ENCODE measurements at places on chromosomes 5 and 9.

- DNase-seq = no peak
- peaks cover 11% of the 10 kb centered on the region for H3K4me1 ChIP-seq
Observed at GRCh38 chr5:39494107-39494510, 69.3 kb upstream of the DAB2 start.

DNA sequence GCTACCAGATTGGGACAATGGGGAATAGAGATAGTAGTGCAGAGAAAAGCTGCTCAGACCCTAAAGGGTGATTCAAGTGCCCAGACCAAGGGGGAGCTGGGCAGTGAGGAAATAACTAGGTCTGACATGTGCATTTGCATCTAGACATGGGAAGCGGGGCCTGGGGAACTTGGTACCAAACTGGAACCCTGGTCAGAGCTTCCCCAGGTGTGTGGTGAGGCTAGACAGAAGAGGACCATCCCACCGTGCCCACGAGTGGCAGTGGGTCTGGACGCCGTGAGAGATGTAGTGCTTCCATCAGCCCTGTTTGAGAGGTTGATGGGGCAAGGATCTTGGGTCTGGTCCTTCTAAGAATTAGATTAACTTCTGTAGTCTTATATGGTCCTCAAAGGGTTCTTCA is 7.6 kb downstream of the TMEM8B start:
- DNase-seq = no peak
- no peaks in the 10 kb centered on the region for H3K27me3 ChIP-seq
- no peak overlapping the region for H3K27ac ChIP-seq
- no peaks in the 10 kb centered on the region for H3K36me3 ChIP-seq
- H3K4me1 ChIP-seq = peaks cover 38% of the 10 kb centered on the region
- H3K4me3 ChIP-seq = no peak overlapping the region

DNA sequence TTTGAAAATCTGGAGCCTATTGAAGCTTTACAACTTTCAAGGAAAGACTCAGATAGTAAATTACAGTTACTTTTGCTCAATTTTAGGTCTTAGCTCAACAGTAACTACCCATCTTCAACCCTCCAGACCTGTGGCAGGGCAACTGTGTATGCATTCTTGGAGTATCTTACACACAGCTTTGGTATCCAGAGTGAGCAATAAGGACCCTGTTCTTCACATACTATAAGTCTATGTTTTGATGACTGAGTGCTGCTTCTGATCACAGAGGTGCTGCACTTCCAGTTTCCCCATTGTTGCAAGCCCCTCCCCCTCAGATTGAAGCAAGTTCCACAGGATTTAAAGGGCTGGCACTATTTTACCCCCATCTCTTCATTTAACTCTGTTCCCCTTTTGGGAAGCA is 737.4 kb upstream of the GRAMD2B start:
- H3K4me1 ChIP-seq = no peaks in the 10 kb centered on the region
- H3K4me3 ChIP-seq = no peak overlapping the region
- H3K27me3 ChIP-seq = no peaks in the 10 kb centered on the region
- H3K36me3 ChIP-seq = no peaks in the 10 kb centered on the region
- DNase-seq = no peak

DNA sequence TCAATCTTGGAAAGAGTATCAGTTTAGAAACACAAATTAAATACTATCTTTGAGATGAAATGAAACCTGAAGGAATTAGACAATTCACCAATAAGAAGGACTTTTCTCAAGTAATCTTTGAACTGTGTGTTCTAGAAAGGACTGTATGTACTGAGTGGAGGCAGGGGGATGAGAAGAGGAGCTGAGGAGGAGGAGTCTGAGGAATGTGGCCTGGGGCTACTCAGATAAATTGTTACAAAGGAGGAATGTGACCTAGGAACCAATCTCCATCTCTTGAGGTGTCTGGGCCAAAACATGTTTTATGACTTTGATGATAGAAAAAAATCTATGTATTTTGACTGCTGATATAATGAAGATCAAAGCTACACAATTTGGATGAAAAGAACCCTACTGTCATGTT is 124.3 kb upstream of the ANKRD55 start:
- peaks cover 34% of the 10 kb centered on the region for H3K4me1 ChIP-seq
- no peak overlapping the region for H3K27ac ChIP-seq
- no peaks in the 10 kb centered on the region for H3K36me3 ChIP-seq

GRCh38 chr5:84181093-84181492 is 203.6 kb downstream of the EDIL3 start:
- no peaks in the 10 kb centered on the region for H3K36me3 ChIP-seq
- no peak for DNase-seq
- H3K27ac ChIP-seq = no peak overlapping the region
- H3K27me3 ChIP-seq = no peaks in the 10 kb centered on the region
- no peaks in the 10 kb centered on the region for H3K4me1 ChIP-seq
- H3K4me3 ChIP-seq = no peak overlapping the region

DNA sequence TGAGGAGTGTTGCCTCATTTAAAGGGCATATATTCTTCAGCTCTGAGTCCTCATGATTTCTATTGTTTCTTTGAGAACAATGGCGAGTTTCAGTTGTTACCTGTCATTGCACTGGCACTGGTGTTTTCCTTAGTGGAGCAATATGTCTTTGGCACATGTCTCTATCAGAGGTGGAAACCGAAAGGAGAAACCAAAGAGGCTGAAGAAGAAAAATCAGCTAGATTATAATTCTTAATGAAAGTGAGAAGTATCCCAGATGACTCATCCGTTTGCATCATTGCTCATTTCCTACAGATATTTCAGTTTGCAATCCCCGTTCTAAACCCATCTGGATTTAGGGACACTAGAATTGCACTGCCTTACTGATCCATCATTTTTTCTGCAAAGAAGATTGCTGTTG is 324.6 kb downstream of the TMEM232 start:
- no peaks in the 10 kb centered on the region for H3K27me3 ChIP-seq
- H3K27ac ChIP-seq = no peak overlapping the region
- no peak for DNase-seq
- H3K4me3 ChIP-seq = no peak overlapping the region

GRCh38 chr5:179840766-179841165 is 17.9 kb downstream of the MRNIP start:
- DNase-seq = no peak
- H3K4me1 ChIP-seq = no peaks in the 10 kb centered on the region
- no peaks in the 10 kb centered on the region for H3K27me3 ChIP-seq
- H3K27ac ChIP-seq = no peak overlapping the region
- H3K4me3 ChIP-seq = no peak overlapping the region

DNA sequence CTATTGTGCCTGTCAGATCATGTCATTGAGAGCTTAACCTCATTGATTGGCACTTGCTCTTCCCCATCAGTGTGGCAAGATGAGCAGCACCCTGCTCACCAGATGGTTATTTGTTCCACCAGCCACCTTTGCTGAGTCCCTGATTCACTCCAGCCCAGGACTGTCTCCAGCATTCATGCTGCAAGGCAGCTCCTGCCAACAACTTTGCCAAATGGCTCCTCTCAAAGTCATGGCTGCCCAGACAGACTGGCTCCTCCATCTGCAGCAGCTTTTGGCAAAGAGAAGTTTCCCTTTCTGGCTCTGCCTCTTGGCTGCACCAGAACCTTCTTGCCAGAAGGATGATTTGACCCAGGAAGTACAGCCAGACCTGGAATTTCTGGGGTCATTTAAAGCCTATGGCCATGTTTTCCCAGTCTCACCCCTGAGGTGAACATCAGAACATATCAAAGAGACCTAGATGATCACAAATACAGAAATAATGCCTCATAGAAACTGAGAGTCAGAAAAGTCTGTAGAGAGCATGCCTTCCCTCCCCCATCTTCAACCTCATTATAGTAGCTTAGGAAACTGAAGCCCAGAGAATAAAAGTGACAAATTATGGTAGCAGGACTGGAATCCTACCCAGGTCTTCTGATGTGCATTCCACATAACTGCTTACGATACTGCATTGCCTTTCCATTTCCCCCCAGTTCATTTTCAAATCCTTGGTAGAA is 10.4 kb downstream of the PPP2R2B start:
- no peak for DNase-seq
- H3K4me3 ChIP-seq = no peak overlapping the region
- no peaks in the 10 kb centered on the region for H3K4me1 ChIP-seq
- H3K27ac ChIP-seq = no peak overlapping the region

DNA sequence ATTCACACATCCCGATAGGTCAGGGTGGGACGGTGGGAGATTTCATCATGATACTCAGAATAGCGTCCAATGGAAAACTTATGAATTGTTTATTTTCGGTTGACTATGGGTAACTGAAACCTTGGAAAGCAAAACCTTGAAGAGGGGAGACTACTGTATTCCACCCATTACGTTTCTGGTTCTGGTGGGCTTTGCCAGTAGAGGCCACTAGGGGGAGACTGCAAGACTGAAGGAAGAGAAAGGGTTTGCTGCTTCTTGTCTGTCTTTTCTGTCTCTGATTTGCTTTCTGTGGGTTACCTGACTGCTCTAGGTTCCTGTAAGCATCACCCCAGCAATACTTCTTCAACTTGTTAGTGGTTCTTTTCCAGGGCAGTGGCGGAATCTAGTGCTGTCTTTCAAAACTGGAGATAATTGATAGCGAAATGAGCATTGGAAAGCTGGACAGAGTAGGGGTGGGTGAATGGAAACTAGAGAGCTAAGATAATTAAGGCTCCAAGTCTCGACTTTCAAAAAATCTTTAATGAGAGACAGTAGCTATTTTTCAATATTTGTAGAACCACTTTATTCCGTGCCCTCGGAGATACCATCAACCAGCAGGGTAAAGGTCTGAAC is 27.0 kb downstream of the GRIN3A start:
- no peaks in the 10 kb centered on the region for H3K36me3 ChIP-seq
- H3K27ac ChIP-seq = no peak overlapping the region
- no peaks in the 10 kb centered on the region for H3K27me3 ChIP-seq
- H3K4me1 ChIP-seq = no peaks in the 10 kb centered on the region

DNA sequence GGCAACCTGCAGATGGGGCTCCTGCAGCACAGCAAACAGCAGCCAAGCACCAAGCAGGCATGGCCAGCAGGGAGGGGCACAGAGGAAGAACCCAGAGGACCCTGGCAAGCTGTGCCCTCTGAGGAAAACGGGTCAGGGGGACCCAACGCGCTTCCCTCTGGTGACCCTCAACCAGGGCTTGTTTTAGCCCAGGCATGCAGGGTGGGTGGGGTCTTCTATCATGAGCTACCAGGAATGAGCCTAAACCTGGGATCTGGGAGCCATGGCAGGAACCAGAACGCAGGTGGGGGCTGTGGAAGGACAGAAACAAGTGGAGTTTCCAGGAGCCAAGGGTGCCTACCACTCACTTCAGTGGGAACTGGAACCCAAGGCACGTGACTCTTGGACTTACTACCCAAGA is 20.9 kb downstream of the IPPK start:
- H3K36me3 ChIP-seq = peaks cover 56% of the 10 kb centered on the region
- no peak overlapping the region for H3K27ac ChIP-seq
- no peak overlapping the region for H3K4me3 ChIP-seq
- peaks cover 40% of the 10 kb centered on the region for H3K4me1 ChIP-seq
- DNase-seq = peak; percentile 62
- H3K27me3 ChIP-seq = no peaks in the 10 kb centered on the region

DNA sequence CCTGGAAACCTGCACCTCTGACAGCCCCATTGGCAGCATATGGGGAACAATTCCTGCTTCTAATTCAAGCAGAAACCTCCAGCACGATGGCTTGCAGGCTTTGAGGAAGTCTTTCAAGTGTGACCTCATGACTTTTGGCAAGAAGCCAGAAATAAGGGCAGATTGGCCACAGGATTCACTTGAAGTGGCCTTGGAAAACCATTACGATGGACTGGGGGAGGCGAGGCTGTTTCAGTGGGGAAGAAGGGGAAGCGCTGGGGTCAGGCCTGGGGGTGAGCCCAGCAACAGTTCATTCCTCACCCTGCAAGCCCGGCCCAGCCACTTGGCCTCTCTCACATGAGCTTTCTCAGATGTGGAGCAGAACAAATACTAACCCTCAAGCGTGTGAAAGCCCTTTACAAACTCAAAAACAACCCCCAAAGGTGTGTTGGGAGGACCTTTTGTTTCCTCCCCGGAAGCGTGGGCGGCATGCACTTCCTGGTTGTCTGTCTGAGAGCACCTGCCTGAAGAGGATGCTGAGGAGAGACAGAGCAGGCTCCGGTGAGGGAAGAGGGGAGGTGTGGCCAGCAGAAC is 26.9 kb upstream of the EEIG1 start:
- H3K4me1 ChIP-seq = peaks cover 14% of the 10 kb centered on the region
- DNase-seq = no peak
- H3K4me3 ChIP-seq = no peak overlapping the region
- no peaks in the 10 kb centered on the region for H3K27me3 ChIP-seq
- H3K27ac ChIP-seq = no peak overlapping the region

- H3K36me3 ChIP-seq = peaks cover 66% of the 10 kb centered on the region
- H3K4me3 ChIP-seq = no peak overlapping the region
- H3K4me1 ChIP-seq = no peaks in the 10 kb centered on the region
- H3K27me3 ChIP-seq = no peaks in the 10 kb centered on the region
- no peak overlapping the region for H3K27ac ChIP-seq
Observed at GRCh38 chr9:127680846-127681245, 25.9 kb upstream of the CFAP157 start.

DNA sequence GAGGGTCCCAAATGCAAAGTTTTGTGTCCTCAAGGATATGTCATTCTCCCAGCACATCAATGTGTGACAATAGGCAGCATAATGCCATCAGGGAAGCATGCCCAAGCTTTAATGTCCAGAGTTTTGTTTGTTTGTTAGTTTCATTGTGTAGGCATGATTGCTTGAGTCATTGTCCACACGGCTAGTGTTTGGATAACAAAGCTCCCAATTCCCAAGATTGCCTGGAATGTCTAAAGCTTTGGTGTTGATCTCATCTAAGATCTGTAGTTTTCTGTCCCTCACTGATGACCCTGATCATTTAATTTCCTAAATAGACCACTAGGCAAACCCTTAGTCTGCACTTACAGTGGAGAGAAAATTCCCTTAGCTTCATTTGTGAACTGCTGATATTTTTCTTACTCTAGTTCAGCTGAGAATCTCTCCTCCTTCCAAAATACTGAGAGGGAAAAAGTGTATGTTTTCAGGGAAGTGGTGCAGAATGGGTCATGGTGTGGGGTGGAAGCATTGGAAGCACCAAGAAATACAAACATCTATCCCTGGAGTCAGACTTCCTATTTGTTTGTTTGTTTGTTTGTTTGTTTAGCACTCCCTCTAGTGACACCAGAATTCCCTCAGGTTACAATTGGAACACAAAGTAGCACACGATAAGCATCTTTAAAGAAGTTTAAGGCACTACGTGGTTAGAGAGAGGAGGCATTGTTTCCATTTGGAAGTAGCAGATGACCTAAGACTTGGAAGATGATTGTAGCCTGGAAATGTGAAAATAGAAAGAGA is 127.1 kb downstream of the PRDM6 start:
- no peaks in the 10 kb centered on the region for H3K27me3 ChIP-seq
- no peak overlapping the region for H3K27ac ChIP-seq
- H3K36me3 ChIP-seq = no peaks in the 10 kb centered on the region
- no peaks in the 10 kb centered on the region for H3K4me1 ChIP-seq
- no peak overlapping the region for H3K4me3 ChIP-seq

DNA sequence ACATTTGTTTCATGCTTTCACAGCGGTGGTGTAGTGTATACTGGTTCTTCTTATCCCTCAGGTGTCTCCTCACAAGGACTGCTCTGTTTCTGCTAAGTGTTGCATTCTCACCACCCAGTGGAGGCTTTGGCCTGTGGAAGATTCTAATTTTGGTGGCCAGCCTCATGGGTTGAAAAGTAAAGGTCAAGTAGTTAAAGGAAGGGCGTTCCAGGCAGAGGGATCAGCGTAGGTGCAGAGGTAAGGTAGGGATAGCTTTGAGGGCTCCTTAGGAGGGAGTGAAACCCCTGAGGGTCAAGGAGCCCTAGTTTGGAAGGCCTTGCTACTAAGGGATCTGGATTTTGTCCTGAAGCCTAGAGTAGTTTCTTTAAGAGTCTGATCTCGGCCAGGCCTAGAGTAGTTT is 4.6 kb upstream of the RACK1 start:
- H3K4me1 ChIP-seq = peaks cover 73% of the 10 kb centered on the region
- peak overlapping the region; percentile 73 for H3K4me3 ChIP-seq
- H3K27me3 ChIP-seq = no peaks in the 10 kb centered on the region
- DNase-seq = no peak
- peak overlapping the region; percentile 96 for H3K27ac ChIP-seq

- H3K27me3 ChIP-seq = no peaks in the 10 kb centered on the region
- peaks cover 28% of the 10 kb centered on the region for H3K4me1 ChIP-seq
- H3K36me3 ChIP-seq = peaks cover 7% of the 10 kb centered on the region
- no peak for DNase-seq
Observed at GRCh38 chr9:128421482-128421996, 882 bp downstream of the CERCAM start.

All from suprapubic skin (tissue), 4 donors.